Activated naive CD8-positive, alpha-beta T cell treated with anti-CD3 and anti-CD28 coated beads for 36 hours (primary cell): ENCODE measurements at places on chromosomes 2 and 18.

- no peak for DNase-seq
Measured at GRCh38 chr2:19577723-19578122, 219.3 kb upstream of the OSR1 start.

- no peak for DNase-seq
Measured at GRCh38 chr2:142992840-142993239, 115.4 kb downstream of the KYNU start.

- DNase-seq: no peak
Measured at GRCh38 chr2:98910349-98911125, 25.5 kb downstream of the CRACDL start.

DNA sequence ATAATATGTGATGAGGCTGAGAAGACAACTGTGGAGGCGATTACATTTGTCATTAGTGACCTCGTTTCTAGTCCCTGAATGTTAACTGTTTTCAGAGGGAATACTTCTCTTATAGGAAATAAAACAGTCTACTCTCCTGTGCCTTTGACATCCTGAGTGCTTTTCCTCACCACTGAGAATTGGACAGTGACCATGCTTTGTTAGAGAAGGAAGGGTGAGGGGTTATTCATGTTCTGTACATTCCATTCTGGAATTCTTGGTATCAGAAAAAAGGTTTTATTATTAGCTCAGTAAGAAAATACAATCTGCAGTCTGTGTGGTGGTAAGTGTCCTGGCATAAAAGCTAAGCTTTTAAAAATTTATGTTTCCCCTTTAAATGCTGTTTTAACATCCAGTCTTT lies 58.8 kb downstream of the PARD3B start:
- no peak for DNase-seq

DNA sequence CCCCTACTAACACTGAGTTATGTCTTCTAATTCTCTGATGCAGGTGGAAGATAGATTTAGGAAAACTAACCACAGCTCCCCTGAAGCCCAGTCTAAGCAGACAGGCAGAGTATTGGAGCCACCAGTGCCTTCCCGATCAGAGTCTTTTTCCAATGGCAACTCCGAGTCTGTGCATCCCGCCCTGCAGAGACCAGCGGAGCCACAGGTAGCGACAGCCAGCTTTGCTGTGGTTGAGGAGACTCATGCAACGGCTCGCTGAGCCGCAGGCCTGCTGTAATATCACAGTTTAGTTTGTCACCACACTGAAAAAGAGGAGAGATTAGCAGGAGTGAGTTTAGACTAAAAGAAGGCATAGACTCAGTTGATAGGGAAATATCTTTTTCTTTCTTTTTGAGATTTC lies 131.0 kb upstream of the IL1R2 start:
- no peak for DNase-seq

GRCh38 chr2:26991717-26992116 lies 21.3 kb downstream of the MAPRE3 start:
- no peak for DNase-seq

- DNase-seq: no peak
Measured at GRCh38 chr2:5932556-5933469, 240.6 kb downstream of the SOX11 start.

DNA sequence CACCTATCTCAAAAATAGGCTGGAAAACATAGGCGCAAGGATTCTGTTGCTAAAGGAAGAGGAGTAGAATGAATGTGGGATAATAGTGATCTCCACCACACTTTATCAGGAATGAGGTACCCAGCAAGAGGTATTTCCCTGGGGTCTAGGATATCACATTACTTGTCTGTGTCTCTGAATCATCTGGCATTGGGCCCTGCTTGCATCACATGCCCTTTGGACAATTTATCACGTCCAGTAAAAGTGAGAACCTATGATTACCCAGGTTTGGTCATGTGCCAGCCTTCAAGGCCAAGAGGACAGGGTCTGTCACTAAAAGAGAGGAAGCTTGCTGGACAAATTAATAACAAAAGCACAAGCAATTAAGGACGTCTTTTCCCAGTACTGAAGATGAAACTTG lies 11.4 kb upstream of the TRAPPC8 start:
- DNase-seq: no peak

- no peak for DNase-seq
Measured at GRCh38 chr18:50312296-50313030, 25.0 kb upstream of the CXXC1 start.

DNA sequence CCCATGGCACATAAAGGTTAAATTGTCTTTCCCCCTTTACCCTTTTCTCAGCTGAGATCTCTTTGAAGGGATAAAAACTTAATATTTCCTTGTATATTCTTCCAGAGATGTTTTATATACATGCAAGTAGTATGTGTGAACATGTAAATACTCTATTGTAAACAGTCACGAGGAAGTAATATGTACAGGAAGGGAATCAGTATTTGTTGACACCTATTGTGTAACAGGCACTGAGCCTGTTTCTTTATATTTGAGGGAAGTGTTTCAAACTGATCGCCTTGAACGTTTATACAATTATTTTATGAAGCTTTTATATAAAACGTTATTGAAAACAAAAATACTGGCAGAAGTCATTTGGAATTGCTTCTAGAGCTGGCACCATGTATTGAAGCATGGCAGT lies 13.2 kb downstream of the RALBP1 start:
- no peak for DNase-seq

GRCh38 chr2:61949714-61950560 lies 44.5 kb downstream of the COMMD1 start:
- DNase-seq: no peak

DNA sequence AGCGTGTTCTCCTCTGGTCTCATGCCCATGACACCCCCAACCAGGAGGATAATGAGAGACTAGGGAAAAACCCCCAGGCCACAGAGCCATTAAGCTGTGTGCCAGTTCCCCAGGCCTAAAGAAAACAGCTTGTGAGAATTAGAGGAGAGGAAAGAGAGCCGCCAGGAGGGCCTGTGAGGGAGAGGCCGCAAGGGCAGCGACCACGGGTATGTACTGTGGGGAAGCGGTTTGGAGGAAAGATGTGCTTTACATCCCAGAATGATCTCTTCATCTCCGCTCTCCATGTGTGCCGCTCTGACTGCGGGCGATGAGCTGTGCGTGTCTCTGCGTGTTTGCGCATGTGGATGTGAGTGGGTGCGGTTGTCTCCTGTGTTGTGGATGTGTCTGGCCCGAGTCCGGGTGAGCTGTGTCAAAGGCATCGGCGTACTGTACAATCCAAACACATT lies 82.9 kb downstream of the DYSF start:
- DNase-seq: no peak

DNA sequence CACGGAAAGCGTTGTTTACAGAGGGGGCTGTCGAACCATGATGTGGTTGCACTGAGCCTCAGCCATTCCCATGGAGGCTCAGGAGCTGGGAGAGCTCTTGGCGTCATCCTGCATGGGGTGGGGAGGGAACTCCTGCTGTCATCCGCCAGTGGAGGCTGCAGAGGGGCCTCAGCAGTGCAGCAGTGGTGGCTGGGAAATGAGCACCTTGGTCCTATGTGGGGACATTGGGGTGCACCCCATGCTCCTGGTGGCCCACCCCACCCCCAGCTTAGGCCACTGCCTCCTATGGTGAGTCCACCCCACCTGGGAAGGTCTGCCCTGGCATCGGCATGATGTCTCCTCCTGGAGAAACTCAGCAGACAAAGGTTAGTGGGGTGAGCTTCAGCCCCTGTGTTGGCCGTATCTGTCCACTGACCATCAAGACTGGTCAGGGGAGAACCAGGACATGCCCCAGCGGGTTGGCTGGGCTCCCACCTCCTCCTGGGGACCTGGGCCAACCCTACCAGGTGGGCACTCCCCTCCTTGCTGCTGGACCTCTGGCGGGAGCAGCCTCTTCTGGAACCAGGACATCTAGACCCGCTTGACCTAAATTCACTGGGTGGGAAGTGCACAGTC lies 67.8 kb upstream of the HDAC4 start:
- DNase-seq: no peak

DNA sequence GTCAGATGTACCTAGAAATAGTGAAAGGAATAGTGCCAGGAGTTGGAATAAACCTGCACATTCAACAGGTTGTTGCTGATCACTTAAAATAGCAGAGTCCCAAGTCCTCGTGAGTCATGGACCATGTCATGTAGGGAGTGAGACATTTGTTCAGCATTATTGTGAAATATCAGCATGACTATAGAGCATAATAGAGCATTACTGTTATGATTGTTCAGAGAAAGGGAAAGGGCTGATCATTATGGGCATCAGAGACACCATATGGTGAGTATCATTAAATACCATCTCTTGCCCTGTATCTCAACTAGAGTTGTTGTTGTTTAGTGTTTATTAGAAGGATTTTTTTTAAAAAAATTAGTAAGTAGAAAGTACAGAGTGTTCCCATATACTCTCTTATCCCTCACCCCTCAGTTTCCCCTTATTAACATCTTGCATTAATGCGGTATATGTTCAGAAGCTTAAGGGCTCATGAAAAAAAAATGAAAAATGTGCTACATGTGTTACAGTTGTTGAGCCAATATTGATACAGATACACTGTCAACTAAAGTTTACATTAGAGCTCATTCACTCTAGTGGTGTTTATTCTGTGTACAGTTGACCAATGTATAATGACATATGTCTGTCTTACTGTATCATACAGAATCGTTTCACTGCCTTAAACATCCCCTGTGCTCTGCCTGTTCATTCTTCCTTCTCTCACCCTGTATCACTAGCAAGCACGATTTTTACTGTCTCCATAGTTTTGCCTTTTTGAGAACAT lies 5.7 kb downstream of the ELAC1 start:
- DNase-seq: no peak

DNA sequence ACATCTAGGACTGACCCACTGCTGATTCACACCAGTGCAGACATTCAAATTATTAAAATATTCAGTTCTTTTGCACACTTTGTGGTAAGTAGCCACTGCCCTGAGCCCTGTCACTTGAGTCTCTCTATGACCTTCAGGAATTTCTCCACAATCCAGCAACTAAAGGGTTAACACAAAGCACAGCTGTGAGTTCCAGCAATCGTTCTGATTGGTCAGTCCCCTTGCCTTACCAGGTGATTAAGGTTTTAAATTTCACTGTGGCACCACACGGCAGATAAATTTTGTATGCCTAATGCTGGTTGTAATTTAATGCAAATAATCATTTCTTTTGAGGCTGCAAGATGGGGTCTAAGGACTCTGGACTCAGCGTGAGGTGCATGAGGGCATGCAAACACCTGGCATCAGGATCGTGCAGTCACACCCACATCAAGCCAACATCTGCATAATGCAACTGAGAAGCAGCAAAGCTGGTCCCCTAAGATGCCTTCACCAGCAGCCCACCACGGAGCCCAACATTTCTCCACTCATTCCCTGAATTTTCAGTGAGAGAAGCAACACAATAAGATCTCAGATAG lies 36.6 kb downstream of the SLC14A1 start:
- DNase-seq: no peak

DNA sequence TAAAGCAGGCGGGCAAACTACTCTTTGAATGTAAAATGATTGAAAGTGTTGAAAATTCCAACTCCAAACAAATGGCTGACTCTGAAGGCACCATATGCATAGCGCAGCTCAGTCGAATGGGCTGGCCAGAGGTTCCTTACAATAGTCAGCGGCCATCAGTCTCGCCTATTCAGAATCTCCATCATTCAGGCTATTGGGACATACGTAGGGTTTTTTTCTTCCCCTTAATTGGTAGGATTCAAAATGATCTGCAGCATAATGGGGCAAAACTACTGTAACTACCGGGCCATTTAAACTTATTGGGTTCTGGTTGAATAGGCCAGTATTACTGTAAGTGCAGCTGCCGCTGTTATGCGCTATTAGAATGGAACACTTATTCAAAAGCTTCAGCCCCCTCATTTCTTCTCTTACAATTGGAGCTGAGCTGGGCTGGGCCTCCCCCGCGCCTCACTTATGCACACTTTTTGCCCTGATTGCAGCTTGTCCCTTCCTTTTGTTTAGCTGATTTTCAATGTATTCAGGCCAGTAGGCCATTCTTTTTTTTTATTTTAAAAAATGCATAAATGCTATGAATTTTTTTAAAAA lies 40.4 kb downstream of the SLC9A4 start:
- no peak for DNase-seq

DNA sequence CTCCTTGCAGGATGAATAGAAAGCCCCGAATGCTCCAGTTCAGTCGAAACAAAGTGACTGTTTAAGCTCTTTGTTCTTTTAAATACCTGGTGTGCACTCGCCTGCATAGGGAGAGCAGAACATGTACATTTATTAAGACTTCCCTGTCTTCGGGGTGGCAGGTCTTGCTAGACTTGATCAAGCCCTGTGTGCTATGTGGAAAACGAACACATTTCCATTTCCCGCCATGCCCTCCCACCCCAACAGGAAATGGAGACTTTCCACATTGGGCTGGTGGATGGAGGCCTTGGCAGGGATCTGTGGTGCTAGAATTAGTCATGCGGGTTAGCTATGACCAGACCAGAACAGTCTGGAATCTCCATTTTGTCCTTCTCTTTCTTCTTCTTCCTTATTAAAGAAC lies 321.0 kb upstream of the THSD7B start:
- no peak for DNase-seq

- DNase-seq: no peak
Measured at GRCh38 chr18:48597110-48597509, 58.3 kb downstream of the CTIF start.

GRCh38 chr2:152176113-152176714 lies 651 bp upstream of the STAM2 start:
- DNase-seq: no peak

DNA sequence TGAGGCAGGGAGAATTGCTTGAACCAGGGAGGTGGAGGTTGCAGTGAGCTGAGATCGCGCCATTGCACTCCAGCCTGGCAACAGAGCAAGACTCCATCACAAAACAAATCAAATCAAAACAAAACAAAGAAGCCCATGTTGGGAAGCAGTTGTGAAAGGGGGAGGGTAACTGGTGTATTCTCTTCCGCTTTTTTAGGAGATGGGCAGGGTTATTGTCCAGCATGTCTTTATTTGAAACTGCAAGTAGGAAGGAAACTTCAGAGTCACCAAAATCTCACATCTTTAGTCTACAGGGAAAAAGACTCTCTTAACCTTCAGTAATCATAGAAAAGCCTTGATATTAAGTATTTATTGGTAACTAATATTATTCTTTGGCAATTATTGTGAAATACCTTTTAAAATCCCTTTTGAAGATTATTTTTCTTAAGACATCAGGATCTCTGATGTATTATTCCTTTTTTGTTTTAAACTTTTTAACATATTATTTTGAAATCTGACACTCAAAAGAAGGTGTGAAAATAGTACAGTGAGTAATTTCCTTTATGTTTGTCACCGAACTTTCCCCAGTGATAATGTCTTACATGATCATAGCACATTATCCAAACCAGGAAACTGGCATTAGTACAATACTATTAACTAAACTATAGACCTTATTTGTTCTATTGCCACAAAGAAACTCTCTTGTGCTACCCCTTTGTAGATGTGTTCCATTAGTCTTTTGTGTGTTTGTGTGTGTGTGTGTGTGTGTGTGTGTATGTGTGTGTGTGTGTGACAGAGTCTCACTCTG lies 84.3 kb upstream of the LTBP1 start:
- no peak for DNase-seq
